ENCODE measurements at places on chromosomes 13 and 19.

GRCh38 chr13:112688560-112689302 is 1.1 kb upstream of the ATP11A start:
- DNase-seq, result peak; percentile 13

DNA sequence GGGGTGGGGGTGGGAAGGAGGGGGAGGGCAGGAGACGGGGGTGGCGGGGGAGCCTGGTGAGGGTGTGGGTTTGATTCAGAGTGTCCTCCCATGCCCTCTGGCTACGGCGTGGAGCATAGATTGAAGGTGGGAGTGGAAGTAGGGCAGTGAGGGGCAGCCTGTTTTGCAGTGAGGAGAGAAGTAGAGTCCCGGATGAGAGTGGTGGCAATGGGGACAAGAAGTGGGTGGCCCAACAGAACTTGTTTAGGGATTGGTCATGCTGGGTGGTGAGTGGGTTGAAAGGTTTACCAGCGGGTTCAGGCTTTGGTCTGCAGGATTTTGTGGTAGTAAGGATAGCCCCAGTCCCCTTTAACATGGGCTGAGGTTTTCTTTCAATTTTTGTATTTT is 35.5 kb downstream of the SIPA1L3 start:
- no peak for DNase-seq

- DNase-seq, result no peak
These were observed 327.2 kb downstream of the GPC5 start for GRCh38 chr13:91725646-91726045.

DNA sequence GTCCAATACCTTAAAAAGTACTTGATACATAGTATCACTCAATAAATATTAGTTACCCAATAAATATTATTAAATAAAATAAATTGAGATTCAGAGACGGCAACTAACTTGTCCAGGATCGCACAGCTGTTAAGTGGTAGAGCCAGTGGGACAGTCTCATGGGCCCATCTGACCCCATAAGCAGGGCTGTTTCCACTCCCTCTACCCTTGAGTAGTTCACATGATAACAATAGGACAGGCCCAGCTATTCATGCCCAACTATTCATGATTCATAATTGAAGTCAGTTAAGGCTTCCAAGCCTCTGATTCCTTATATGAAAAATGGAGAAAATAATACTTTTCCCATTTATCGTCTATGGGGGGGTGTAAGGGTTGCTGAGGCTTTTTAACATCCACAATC is 78.2 kb downstream of the C13orf42 start:
- DNase-seq, result no peak

GRCh38 chr13:89951341-89951740 is 1396.1 kb upstream of the MIR17HG start:
- DNase-seq, result no peak

- no peak for DNase-seq
These were observed 20.3 kb upstream of the KPNA3 start for GRCh38 chr13:49812812-49813211.

GRCh38 chr13:25980255-25980654 is 71.6 kb downstream of the SHISA2 start:
- DNase-seq, result peak; percentile 54

- no peak for DNase-seq
These were observed 98.2 kb downstream of the SIPA1L3 start for GRCh38 chr19:38005224-38005614.

DNA sequence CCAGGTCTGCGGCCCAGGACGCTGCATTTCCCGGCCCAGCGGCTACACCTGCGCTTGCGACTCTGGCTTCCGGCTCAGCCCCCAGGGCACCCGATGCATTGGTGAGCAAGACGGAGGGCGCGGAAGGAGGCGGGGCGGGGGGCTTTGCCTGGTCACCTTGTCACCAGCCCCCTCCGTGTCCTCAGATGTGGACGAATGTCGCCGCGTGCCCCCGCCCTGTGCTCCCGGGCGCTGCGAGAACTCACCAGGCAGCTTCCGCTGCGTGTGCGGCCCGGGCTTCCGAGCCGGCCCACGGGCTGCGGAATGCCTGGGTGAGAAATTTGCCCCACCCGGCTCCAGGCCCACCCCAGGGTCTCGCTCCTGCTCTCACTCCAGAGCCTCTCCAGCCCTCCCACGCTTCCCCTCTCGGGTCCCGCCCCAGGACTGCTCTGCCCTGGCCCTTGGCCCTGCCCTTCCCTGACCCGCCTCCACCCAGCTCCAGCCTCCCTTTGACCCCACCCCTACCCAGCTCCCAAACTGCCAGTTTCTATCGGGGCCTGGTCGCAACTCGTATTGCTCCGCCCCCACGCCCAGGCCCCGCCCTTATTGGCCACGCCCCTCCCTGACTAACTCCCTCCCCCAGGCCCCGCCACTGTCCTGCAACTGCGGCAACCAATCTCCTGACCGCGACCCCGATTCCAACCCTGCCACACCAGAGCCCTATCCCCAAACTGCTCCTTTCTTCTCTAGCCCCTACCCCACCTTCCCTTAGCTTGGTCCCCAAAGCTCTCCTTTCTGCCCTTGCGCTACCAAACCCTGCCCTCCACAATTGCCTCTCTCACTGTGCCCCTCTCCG is 8.6 kb downstream of the LTBP4 start:
- peak; percentile 61 for DNase-seq

DNA sequence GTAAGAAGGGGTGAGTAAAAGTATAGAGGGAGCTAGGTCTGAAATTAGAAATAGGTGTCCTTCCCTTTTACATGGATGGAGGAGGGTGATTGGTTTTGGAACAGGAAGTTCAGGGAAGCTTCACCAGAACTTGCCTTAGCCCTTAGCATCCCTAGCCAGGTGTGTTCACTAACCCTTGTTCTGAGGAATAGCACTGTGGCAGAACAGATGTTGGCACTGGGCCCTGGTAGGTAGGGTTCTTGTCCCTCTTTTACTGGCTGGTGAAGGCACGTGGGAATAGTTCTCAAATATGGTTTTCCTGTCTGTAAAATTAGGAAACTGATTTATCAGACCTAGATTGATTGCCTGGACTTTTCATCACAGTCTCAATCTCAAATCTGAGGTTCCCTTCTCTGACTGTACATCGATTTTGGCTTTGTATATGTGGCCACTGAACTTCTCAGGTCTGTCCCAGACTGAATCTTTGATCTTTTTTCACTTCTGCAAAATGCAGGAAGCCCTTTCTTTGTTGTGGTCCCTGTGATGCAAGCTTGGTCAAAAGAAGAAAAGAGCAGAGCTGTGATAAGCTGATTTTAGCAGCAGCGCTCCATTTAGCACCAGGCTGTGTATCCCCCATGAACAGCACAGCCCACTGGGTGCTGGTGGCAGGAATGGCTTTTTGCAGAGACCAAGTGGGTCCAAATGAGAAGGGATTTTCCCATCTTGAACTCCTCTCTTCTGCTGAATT is 86.2 kb upstream of the HTR2A start:
- DNase-seq, result no peak

DNA sequence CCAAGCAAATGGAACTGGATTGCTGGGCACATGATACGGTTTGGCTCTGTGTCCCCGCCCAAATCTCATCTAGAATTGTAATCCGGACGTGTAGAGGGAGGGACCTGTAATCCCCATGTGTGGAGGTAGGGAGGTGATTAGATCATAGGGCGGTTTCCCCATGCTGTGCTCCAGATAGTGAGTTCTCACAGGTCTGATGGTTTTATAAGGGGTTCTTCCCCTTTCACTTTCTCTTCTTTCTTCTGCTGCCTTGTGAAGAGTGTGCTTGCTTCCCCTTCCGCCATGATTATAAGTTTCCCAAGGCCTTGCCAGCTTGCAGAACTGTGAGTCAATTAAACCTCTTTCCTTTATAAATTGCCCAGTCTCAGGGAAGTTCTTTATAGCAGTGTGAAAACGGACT is 32.6 kb upstream of the MTIF3 start:
- DNase-seq, result no peak

- DNase-seq, result no peak
These were observed 675.8 kb downstream of the DIAPH3 start for GRCh38 chr13:59487883-59488282.

DNA sequence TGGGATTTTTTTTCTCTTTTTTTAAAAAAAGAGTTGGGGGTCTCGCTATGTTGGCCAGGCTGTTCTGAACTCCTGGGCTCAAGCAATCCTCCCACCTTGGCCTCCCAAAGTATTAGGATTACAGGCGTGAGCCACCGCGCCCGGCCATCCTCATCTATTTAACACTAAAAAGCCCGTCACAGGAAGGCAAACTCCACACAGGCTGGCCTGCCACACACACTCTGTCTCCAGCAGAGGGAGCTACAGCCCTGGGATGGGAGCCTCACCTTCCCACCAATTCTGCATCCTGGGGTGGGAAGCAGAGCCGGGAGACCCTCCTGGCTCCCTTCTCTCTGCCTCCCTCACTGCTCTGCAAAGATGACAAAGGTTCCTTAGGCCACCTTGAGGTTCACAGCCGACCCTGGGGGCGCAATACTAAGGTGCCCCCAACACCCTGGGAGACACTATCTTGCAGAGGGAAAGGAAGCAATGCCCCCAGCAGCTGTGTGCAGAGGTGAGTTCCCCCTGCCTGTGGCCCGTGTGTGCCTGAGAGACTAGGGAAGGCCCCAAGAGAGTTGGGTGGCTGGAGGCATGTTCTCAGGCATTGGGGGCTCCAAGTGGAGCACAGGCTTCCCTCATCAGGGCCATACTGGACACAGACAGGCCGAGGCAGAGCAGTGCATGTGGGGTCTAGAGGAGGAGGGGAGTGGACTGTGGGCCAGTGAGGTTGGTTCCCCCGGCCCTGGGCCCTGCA is 27.4 kb upstream of the TIMM44 start:
- DNase-seq, result peak; percentile 27

- no peak for DNase-seq
These were observed 94.7 kb downstream of the ZDHHC20 start for GRCh38 chr13:21364357-21364756.

- DNase-seq, result no peak
These were observed 549.1 kb upstream of the MIR17HG start for GRCh38 chr13:90798381-90798780.

GRCh38 chr19:55252760-55253663 is 5.8 kb downstream of the PPP6R1 start:
- no peak for DNase-seq

- DNase-seq, result no peak
These were observed 35.0 kb upstream of the ADGRE5 start for GRCh38 chr19:14346279-14346678.

GRCh38 chr13:50425772-50426171 is 410.5 kb downstream of the KCNRG start:
- no peak for DNase-seq

DNA sequence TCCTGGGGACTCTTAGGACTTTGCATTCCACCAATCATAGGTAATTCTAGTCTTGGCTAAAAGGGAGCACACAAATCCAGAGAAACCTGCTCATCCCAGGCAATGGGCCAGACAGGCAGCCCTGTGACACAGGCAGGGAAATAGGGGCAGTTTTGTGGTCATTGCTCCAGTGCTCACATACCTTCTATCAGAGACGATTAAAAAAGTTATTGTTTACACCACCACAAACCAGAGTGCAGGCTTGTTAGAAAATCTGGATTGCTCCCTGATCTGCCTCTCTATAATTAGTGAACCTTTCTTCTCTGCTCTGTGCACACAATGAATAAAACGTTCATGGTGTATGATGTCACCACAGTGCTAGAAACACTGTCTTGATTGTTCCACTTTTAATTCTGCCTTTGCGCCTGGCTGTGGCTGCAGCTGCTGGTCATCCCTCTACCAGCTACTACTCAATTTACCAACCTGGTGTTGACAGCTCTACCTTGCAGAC is 121.6 kb upstream of the SPATA13 start:
- no peak for DNase-seq

DNA sequence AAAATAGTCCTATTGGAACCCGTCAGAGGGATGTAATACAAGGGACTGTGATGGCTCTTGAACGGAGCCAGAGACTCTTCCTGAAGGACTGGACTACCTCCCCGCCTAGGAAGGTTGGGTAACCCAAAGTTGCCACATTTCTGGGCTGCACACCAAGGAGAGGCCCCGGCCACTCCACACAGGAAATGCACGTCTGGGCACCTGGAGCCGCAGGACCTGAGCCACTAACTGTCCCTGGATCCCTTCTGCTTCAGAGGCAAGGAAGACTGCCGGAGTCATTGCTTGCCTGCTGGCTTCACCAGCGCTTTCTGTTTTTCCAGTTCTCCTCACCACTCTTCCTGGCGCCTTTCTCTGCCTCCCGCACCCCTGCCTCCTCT is 1.2 kb upstream of the FLT1 start:
- no peak for DNase-seq

GRCh38 chr13:44211704-44212346 is 161.8 kb upstream of the SERP2 start:
- DNase-seq, result no peak

- DNase-seq, result no peak
These were observed 13.4 kb downstream of the RUBCNL start for GRCh38 chr13:46373623-46374022.

GRCh38 chr19:3350014-3350663 is 16.2 kb upstream of the NFIC start:
- DNase-seq, result peak; percentile 41

GRCh38 chr19:42280815-42281145 is 11.7 kb downstream of the CIC start:
- DNase-seq, result peak; percentile 39

- no peak for DNase-seq
These were observed 38.2 kb upstream of the SIAH3 start for GRCh38 chr13:45889590-45890243.

DNA sequence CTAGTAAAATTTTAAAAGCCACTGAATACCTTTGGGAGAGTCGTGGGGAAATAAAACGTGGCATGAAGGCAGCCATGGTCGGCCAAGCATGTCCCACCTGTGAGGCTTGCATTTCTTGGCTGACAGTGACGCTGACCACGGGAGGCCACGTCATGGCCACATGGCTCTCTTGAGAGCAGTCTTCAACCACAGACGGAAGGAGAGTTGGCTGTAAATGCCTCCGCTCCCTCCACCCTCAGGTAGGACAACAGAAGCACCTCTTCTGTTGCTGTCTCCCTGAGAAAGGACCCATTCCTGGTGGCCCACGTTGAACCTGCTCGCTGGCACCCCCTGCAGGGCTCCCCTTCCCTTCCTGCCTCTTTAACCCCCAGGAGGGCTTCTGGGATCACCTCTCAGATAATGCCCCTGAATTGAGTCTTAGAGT is 10.6 kb upstream of the LRRC25 start:
- no peak for DNase-seq

DNA sequence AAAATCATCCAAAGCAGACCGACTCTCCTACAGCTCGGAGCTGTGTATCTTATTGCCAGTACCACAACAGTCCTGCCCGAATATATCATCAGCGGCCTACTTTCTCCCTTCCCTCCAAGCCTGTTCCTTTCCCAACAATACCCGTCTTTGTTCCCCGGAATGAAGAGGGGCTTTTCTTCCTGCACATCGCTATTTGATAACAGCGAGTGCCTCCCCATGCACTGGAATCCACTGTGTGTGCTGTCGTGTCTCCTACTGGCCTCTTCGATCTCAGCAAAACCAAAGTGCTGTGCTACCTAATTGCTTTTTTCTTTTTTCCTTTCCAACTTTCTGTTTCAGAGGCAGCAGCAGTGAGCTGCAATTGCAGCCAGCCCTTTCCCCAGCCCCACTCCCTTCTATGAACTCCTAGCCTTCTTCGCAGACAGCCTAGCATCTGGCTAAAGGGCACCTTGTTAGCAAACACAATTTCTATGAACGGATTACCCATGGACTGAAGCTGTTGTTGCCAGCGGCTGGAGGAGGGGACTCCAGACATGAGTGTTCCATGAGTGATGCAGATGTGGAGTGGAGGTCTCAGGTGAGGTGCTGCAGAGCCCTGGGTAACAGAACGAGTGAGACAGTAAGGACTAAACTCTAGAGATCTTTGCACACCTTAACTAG is 43.4 kb downstream of the EFNB2 start:
- no peak for DNase-seq
